Hindlimb muscle (tissue), 1 donor: ENCODE measurements at places on chromosomes 2 and 18. TPM values are rescaled to one million over a fixed set of nuclear protein-coding genes. Genes with fewer than 3 reads are reported as not detected.

FSIP2 gene
- 1.1 TPM for polyA plus RNA-seq

DNA sequence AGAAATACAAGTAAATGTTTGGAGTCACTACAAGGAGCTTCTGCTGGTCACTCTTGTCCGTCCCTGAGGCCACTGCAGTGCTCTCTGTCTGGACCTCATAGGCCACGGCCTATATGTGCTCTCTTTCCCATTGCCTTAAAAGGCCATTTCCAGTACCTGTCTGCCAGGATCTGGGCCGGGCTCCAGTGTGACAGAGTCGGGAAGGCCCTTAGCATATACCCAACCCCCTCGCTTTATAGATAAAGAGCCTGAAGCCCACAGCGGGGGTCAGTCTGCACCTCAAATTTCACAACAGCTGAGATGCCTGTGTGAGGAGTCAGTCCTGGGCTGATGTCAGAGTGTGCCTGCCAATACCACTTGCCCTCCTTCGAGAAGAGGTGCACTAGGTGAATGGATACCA, 39.9 kb downstream of the ADD2 start:
- no peak for DNase-seq

GRCh38 chr18:79385708-79386341, 9.9 kb upstream of the NFATC1 start:
- no peak for DNase-seq

GRCh38 chr18:36299015-36299414, 1.5 kb downstream of the FHOD3 start:
- DNase-seq, result no peak

- no peak for DNase-seq
Observed at GRCh38 chr18:74590671-74591070, 7.0 kb upstream of the ZNF407 start.

DNA sequence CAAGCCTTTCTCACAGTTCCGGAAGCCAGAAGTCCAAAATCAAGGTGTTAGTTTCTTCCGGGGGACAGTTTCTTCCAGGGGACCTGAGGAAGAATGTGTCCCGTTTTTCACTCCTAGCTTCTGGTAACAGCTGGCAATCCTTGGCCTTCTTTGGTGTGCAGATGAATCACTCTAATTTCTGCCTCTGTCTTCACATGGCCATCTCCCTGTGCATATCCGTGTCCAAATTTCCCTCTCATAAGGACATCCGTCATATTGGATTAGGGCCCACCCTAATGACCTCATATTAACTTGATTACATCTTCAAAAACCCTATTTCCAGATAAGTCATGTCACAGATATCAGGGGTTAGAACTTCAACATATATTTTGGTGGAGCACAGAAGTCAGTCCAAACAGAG, 141.4 kb downstream of the ZEB2 start:
- DNase-seq, result no peak

DNA sequence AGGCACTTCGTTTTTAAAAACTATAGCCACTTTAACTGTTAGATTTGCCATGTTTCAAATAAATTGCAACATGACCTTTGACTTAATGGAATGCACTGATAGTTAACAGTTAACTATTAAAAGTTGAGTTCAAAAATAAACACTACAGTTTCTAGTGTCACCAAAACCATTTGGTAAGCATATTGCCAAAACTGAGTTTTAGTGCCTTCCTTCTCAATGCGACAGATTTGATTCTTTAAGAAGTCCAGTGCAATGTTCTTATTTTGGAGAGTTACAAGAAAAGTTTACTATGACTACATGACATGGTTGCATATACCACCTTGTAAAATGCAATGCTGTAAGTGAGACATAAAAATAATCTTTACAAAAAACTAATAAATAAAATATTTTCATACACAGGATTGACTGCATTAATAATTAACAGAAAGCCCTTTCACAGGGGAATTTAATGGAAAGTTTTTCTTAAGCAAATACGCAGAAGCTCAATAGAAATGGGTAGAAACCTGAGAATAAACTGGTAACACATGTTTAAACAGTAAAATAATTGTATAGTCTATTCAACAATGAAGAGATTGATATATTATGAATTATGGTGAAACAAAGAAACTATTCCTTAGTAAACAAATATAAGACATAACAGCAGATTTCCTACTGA, 53.8 kb downstream of the GRB14 start:
- DNase-seq, result no peak

DNA sequence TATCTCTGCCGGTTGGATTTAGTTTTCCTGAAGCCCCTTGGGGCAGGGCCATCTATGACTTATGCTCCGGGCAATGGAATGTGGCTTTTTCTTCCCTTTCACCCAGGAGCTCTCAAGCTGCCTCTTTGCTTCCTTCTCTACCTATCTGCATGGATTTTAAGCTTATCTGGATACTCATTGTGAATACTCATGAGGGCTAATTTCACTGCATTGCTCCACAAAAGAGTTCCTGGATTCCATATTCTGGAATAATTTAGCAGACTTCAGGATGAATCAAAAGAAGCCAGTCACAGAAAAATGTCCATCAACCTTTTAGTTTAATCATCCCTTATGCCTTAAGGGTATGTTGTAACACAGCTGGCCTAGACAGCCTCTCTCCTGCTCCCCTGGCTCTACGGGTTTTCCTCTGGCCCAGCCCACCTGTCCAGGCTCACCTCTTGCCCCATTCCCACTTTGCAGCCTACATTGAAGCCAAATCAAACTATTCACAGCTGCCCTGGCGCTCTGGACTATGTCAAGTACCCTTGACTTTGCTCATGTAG, 122.8 kb upstream of the RMDN2 start:
- DNase-seq, result no peak

DNA sequence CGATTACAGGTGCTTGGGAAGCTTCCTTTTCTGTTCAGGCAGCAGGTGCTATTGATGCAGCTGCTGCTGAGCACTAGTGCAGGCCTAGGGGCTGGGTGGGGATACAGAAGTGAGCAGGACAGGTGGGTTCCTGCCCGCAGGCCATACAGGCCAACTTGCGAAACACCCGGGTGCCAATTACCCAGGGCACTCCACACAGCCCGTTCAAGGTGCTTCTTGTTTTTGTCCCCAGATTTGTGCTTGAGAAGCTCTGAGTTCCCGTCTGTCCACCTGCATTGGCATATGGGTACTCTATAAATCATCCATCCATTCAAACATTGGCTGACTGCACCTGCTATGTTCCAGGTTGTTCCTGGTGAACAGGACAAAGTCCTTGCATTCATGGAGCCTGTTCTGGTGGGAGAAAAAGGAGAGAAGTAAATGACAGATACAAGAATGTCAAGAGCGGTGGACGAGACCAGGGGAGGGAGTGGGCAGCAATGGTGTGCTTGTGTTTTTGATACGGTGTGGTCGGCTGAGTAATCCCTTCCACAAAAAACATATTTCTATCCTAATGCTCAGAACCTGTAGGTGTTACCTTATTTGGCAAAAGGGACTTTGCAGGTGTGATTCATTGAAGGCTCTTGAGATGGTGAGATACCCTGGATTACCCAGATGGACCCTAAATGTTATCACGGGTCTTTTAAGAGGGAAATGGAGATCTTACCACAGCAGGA, 31.4 kb downstream of the SH3BP4 start:
- DNase-seq, result no peak
